Left renal pelvis (tissue), 4 donors: ENCODE measurements at places on chromosomes 1 and 21. TPM values are rescaled to one million over a fixed set of nuclear protein-coding genes. Genes with fewer than 3 reads are reported as not detected.

FCGR2B gene
- polyA plus RNA-seq, result 0.49 TPM

NTNG1 gene
- polyA plus RNA-seq, result 31.3 TPM

FAM110D gene
- 1.2 TPM for polyA plus RNA-seq

CACNA1S gene
- 0.29 TPM for polyA plus RNA-seq

COL18A1 gene
- polyA plus RNA-seq, result 57.4 TPM

PRDM16 gene
- 11.1 TPM for polyA plus RNA-seq

MSH4 gene
- polyA plus RNA-seq, result 0.39 TPM

ARHGEF16 gene
- polyA plus RNA-seq, result 23.1 TPM

EPS8L3 gene
- not detected for polyA plus RNA-seq

SLC9C2 gene
- 0.15 TPM for polyA plus RNA-seq

SPRR2A gene
- polyA plus RNA-seq, result not detected

LCA5L gene
- polyA plus RNA-seq, result 4.7 TPM

DCDC2B gene
- 0.53 TPM for polyA plus RNA-seq
